Endothelial cell (in vitro differentiated cells): ENCODE measurements at places on chromosomes 5 and 9.
A peak's percentile ranks its signal among the peaks of the same experiment; 100 is the strongest.

DNA sequence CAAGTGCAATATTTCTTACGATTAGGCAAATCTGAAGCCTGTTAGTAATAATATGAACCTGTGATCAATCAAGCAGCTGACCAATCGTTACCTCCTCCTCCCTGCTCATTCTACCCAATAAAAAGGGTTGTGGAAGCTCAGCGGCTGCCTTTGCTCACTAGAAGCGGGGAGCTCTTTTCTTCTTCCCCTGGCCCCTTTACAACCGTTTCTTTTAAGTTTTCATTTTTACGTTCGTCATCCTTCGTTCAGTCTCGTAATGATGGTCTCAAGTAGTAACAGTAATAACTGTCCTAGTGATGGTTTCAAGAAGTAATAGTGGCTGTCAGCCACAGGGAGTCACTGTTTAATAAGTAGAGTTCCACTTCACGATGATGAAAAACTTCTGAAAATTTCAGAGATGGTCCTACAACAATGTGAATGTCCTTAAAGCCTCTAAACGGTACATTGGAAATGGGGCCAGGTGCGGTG, 6.2 kb downstream of the UGT3A2 start:
- H3K27me3 ChIP-seq, result peaks cover 2% of the 10 kb centered on the region
- peaks cover 5% of the 10 kb centered on the region for H3K36me3 ChIP-seq
- no peak for DNase-seq
- peaks cover 15% of the 10 kb centered on the region for H3K4me1 ChIP-seq

GRCh38 chr5:177967221-177967887, 28.7 kb downstream of the PROP1 start:
- no peak for DNase-seq
- no peaks in the 10 kb centered on the region for H3K4me1 ChIP-seq
- no peaks in the 10 kb centered on the region for H3K27me3 ChIP-seq
- no peaks in the 10 kb centered on the region for H3K36me3 ChIP-seq
- H3K4me3 ChIP-seq, result no peak overlapping the region

GRCh38 chr9:70427161-70427945, 12.9 kb upstream of the KLF9 start:
- peaks cover 8% of the 10 kb centered on the region for H3K27me3 ChIP-seq
- H3K4me3 ChIP-seq, result no peak overlapping the region
- no peak for DNase-seq
- no peak overlapping the region for H3K27ac ChIP-seq

DNA sequence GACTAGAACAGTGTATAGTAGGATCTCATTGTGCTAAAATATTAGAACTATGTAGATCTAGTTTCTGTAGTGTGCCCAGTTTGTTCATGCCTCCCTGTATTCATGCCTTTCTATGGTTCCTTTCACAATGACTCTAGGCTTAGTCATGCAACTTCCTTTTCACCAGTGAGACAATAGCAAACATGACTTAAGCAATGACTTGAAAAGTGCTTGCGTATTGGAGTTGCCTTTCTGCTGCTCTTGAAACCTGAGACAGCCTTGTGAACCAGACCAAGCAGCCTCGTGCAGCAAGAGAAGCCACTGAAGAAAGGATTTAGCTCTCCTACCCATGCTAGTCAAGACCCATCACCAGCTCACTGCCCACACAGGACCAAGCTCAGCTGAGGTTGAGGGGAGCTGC, 294.5 kb upstream of the TAS2R1 start:
- no peaks in the 10 kb centered on the region for H3K27me3 ChIP-seq
- peaks cover 11% of the 10 kb centered on the region for H3K4me1 ChIP-seq
- no peak overlapping the region for H3K27ac ChIP-seq
- no peak overlapping the region for H3K4me3 ChIP-seq

DNA sequence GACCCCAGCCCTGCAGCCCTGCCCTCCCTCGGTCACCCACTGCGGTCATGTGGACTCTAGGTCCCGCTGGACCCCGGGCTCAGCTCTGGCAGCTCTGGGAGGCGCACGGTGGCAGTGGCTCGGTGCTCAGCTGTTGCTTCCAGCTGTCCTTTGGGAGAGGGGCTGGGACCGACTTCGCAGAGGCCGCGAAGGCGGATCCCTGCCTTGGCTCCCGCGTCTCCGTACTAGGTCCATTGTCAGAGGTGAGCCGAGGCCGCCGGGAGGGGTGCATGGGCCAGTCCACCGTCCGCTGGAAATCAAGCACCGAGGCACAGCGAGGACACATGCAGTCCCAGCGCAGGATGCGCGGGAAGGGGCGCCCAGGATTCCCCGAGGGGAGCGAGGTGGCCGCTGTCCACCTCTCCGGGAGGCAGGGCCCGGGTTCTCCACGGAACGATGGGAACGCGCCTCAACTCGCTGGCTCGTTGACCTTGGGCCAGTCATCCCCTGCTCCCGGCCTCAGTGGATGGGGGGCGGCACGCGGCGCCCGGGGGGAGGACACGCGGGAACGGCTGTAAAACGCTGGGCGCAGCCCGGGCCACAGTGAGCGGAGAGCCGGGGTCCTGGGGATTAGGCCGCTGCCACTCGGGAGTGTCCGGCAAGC, 732 bp downstream of the GBGT1 start:
- peaks cover 21% of the 10 kb centered on the region for H3K36me3 ChIP-seq
- peaks cover 15% of the 10 kb centered on the region for H3K4me1 ChIP-seq
- H3K4me3 ChIP-seq, result peak overlapping the region; percentile 87
- no peak for DNase-seq
- H3K27me3 ChIP-seq, result peaks cover 3% of the 10 kb centered on the region

GRCh38 chr5:43017428-43017815, 22.7 kb downstream of the ANXA2R start:
- peaks cover 27% of the 10 kb centered on the region for H3K4me1 ChIP-seq
- peak overlapping the region; percentile 87 for H3K27ac ChIP-seq
- peak; percentile 34 for DNase-seq
- peaks cover 16% of the 10 kb centered on the region for H3K27me3 ChIP-seq

DNA sequence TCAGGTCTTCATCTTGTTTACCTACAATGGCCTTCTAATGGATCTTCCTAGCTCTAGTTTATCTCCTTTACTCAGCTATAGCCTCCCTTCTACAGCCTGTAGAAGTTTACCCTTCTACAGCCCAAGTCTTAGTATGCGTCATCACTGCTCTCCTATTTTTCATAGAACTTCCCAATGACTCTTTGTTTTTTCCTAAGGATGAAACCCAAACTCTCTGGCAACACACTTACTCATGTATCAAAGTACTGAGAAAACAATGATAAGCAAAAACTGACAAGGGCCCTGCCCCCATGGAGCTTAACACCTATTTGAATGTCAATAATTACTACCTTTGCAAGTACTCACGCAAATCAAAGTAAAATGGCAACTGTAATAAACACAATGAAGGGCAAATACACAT, 33.7 kb downstream of the LEAP2 start:
- DNase-seq, result no peak
- peaks cover 22% of the 10 kb centered on the region for H3K36me3 ChIP-seq
- H3K27ac ChIP-seq, result no peak overlapping the region

GRCh38 chr9:127742435-127743088, 7.5 kb upstream of the TOR2A start:
- H3K27ac ChIP-seq, result peak overlapping the region; percentile 64
- no peak for DNase-seq
- peaks cover 16% of the 10 kb centered on the region for H3K27me3 ChIP-seq
- no peak overlapping the region for H3K4me3 ChIP-seq
- H3K4me1 ChIP-seq, result peaks cover 9% of the 10 kb centered on the region

- DNase-seq, result no peak
- no peak overlapping the region for H3K4me3 ChIP-seq
- H3K4me1 ChIP-seq, result peaks cover 20% of the 10 kb centered on the region
Measured at GRCh38 chr5:132460846-132461568, 29.6 kb downstream of the IRF1 start.

GRCh38 chr9:78806492-78807160, 509.7 kb downstream of the PSAT1 start:
- no peaks in the 10 kb centered on the region for H3K36me3 ChIP-seq
- no peak overlapping the region for H3K4me3 ChIP-seq
- H3K27ac ChIP-seq, result no peak overlapping the region
- no peaks in the 10 kb centered on the region for H3K27me3 ChIP-seq
- DNase-seq, result no peak
- no peaks in the 10 kb centered on the region for H3K4me1 ChIP-seq

- no peaks in the 10 kb centered on the region for H3K4me1 ChIP-seq
- no peak overlapping the region for H3K4me3 ChIP-seq
- DNase-seq, result no peak
- no peak overlapping the region for H3K27ac ChIP-seq
- peaks cover 2% of the 10 kb centered on the region for H3K27me3 ChIP-seq
- H3K36me3 ChIP-seq, result no peaks in the 10 kb centered on the region
Measured at GRCh38 chr5:20033881-20034280, 45.9 kb upstream of the CDH18 start.

- peaks cover 2% of the 10 kb centered on the region for H3K4me1 ChIP-seq
- H3K4me3 ChIP-seq, result no peak overlapping the region
- peak overlapping the region; percentile 8 for H3K27ac ChIP-seq
- DNase-seq, result no peak
- peaks cover 77% of the 10 kb centered on the region for H3K36me3 ChIP-seq
Measured at GRCh38 chr5:157511651-157512644, 51.9 kb downstream of the NIPAL4 start.

- no peaks in the 10 kb centered on the region for H3K4me1 ChIP-seq
- peaks cover 3% of the 10 kb centered on the region for H3K27me3 ChIP-seq
Measured at GRCh38 chr5:12870872-12871539, 966.8 kb upstream of the CTNND2 start.

- H3K27ac ChIP-seq, result no peak overlapping the region
- H3K27me3 ChIP-seq, result no peaks in the 10 kb centered on the region
- H3K4me1 ChIP-seq, result peaks cover 4% of the 10 kb centered on the region
- no peak overlapping the region for H3K4me3 ChIP-seq
- DNase-seq, result no peak
Measured at GRCh38 chr9:116792271-116792670, 105.2 kb downstream of the TRIM32 start.

GRCh38 chr9:126734877-126735276, 70.0 kb upstream of the ZBTB43 start:
- no peaks in the 10 kb centered on the region for H3K27me3 ChIP-seq
- H3K27ac ChIP-seq, result no peak overlapping the region
- no peaks in the 10 kb centered on the region for H3K4me1 ChIP-seq
- no peak for DNase-seq
- H3K36me3 ChIP-seq, result peaks cover 11% of the 10 kb centered on the region
- no peak overlapping the region for H3K4me3 ChIP-seq

DNA sequence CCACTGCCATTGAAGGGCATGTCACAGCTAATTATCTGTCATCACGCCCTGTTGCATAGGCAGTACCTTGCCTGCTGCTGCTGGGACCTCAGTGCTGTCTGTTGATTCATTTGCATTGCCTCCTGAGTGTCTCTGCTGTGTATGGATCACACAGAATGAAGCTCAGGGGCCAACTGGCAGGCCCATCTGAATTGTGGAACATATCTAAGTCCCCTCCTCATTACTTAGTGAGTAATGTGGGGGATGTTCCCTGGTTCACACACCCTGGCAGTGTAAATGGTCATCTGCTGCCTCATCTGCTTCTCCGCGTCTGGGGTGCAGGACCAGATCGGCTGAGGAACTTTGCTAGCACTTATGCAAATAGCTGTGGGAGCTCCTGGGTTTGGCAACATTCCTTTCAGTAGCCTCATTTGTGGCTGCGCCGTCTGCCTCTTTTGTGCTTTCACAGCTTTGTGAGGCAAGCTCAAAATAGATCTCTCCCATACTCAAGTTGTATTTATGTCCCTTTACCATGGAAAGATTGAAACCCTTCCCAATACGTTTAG, 25.4 kb downstream of the TYRP1 start:
- DNase-seq, result peak; percentile 5
- H3K27me3 ChIP-seq, result no peaks in the 10 kb centered on the region
- no peaks in the 10 kb centered on the region for H3K36me3 ChIP-seq

- DNase-seq, result no peak
- H3K27me3 ChIP-seq, result no peaks in the 10 kb centered on the region
- no peaks in the 10 kb centered on the region for H3K36me3 ChIP-seq
- no peak overlapping the region for H3K27ac ChIP-seq
- H3K4me3 ChIP-seq, result no peak overlapping the region
Measured at GRCh38 chr5:35393901-35394300, 163.6 kb upstream of the PRLR start.

GRCh38 chr5:531101-531748, 7.0 kb upstream of the SLC9A3 start:
- peaks cover 23% of the 10 kb centered on the region for H3K4me1 ChIP-seq
- H3K4me3 ChIP-seq, result no peak overlapping the region
- DNase-seq, result no peak
- H3K27ac ChIP-seq, result no peak overlapping the region
- no peaks in the 10 kb centered on the region for H3K36me3 ChIP-seq

GRCh38 chr5:161697001-161697400, 11.5 kb downstream of the GABRA6 start:
- H3K36me3 ChIP-seq, result no peaks in the 10 kb centered on the region
- H3K4me1 ChIP-seq, result no peaks in the 10 kb centered on the region
- no peak overlapping the region for H3K4me3 ChIP-seq
- H3K27me3 ChIP-seq, result no peaks in the 10 kb centered on the region
- no peak overlapping the region for H3K27ac ChIP-seq
- DNase-seq, result no peak

DNA sequence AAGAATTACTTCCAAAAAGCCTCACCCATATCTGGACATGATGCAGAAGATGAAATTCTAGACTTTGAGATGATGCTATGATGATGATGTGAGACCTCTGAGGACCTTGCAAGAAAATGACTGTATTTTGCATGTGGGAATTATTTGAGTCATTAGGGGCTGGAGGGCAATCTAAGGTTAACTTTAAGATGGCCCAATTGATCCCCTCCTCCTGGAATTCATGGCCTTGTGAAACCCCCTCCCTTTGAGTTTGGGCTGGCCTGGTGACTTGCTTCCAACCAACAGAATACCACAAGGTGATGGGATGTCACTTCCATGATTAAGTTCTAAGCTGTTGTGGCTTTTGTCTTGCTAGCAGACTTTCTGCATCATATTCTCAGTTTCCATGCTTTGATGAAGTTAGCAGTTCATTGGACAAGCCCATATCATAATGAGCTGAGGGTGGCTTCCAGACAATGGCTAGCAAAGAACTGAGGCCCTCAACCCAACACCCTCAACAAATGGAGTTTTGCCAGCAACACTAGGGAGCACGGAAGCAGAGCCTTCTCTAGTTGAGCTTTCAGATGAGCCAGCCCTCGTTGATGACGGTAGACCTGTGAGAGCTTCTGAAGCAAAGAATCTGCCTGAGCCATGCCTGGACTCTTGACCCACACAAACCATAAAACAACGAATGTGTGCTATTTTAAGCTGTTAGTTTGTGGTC, 7.4 kb upstream of the AMACR start:
- no peak overlapping the region for H3K4me3 ChIP-seq
- no peaks in the 10 kb centered on the region for H3K36me3 ChIP-seq
- H3K4me1 ChIP-seq, result no peaks in the 10 kb centered on the region
- no peak for DNase-seq
- no peaks in the 10 kb centered on the region for H3K27me3 ChIP-seq

- H3K36me3 ChIP-seq, result peaks cover 22% of the 10 kb centered on the region
- H3K27ac ChIP-seq, result no peak overlapping the region
- no peak overlapping the region for H3K4me3 ChIP-seq
- DNase-seq, result no peak
- peaks cover 28% of the 10 kb centered on the region for H3K4me1 ChIP-seq
Measured at GRCh38 chr5:34652914-34653313, 3.2 kb upstream of the RAI14 start.

- no peaks in the 10 kb centered on the region for H3K36me3 ChIP-seq
- no peak overlapping the region for H3K27ac ChIP-seq
- no peak for DNase-seq
- H3K4me1 ChIP-seq, result peaks cover 7% of the 10 kb centered on the region
Measured at GRCh38 chr9:99335280-99335679, 113.2 kb downstream of the SEC61B start.

GRCh38 chr5:154189819-154190594, 526 bp upstream of the GALNT10 start:
- H3K4me1 ChIP-seq, result peaks cover 33% of the 10 kb centered on the region
- peak overlapping the region; percentile 85 for H3K4me3 ChIP-seq
- H3K36me3 ChIP-seq, result peaks cover 13% of the 10 kb centered on the region
- peaks cover 12% of the 10 kb centered on the region for H3K27me3 ChIP-seq
- no peak overlapping the region for H3K27ac ChIP-seq
- DNase-seq, result peak; percentile 69
